ENCODE measurements at places on chromosomes 6 and 20.

- no peak for DNase-seq
These were observed 239.2 kb downstream of the KCNQ5 start for GRCh38 chr6:72861059-72861458.

GRCh38 chr6:165117121-165117520, 192.3 kb downstream of the C6orf118 start:
- DNase-seq, result no peak

- no peak for DNase-seq
These were observed 99.9 kb downstream of the NFATC2 start for GRCh38 chr20:51442602-51443001.

- DNase-seq, result no peak
These were observed 352.9 kb downstream of the ESR1 start for GRCh38 chr6:152160346-152160745.

- DNase-seq, result no peak
These were observed 758.3 kb downstream of the HDGFL1 start for GRCh38 chr6:23327621-23328020.

- no peak for DNase-seq
These were observed 591.4 kb downstream of the RNF144B start for GRCh38 chr6:18978337-18979128.

- no peak for DNase-seq
These were observed 2.0 kb upstream of the SLC17A3 start for GRCh38 chr6:25875926-25876602.

DNA sequence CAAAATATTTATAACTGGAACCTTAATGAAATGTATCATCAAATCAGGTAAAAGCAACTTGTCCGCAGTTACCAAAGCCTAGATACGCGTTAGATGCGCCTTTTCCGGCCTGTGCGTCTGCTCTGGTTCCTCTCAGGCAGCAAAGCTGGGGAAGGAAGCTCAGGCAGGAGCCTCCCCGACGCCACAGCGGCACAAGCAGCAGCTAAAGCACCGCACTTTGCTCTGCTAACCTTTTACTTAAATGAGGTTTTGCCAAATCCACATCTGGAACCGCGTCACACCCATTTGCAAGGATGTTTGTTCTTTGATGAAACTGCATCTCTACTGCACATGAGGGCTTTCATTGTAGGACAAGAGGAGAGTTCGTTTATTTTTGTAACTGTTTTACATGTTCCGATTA, 36.8 kb downstream of the THBS2 start:
- DNase-seq, result no peak

- no peak for DNase-seq
These were observed 26.3 kb downstream of the PM20D2 start for GRCh38 chr6:89172131-89172530.

GRCh38 chr6:44804546-44805159, 417.1 kb downstream of the CDC5L start:
- no peak for DNase-seq

DNA sequence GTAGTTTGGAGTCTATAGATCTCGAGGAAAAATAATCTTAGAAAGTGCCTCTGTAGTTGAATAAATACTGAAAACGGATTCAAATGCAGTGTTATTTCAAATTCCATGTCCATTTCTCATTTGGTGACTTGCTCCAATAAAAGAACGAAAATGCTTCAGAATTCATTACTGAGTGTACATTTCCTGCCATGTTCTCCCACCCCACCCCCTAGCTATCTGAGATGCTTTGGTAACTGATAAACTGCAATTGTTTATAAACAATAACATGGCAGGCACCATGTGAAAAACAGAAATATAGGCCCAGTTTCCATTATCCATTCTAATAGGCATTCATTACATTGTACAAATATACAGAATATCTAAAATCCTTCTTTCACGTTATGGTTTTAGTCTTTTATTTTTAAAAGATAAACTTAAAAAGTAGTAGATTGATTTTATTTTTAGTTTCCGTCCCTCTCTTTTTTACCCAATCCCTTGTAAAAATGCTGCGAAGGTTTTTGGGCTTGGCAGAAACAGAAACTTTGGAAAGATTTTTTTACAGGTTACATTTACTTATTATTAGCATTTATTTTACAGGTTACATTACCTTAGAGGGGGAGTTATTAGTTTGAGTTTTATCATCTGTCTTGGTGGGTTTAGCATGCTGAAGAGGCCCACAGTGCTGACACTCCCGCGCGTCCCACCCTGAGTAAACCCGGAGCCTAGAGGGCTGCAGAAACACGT, 1.5 kb downstream of the FAM162B start:
- no peak for DNase-seq

DNA sequence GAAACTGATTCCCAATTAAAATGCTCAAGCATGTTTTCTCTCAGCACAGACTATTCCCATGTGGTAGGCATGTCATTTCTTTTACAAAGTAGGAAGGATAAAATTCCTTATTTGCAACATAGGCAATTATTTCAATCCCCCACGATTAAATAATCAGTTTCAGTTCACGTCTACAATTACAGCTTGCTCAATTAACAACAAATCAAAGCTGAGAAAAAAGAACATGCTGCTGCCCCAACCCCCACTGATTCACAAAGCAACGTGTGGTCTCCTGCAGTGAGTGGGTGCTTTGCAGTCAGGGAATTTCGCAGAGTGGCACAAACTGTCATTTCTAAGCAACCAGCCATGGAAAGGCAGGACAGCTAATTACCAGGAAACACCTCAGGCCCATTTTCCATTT, 17.0 kb downstream of the RNASET2 start:
- DNase-seq, result no peak

DNA sequence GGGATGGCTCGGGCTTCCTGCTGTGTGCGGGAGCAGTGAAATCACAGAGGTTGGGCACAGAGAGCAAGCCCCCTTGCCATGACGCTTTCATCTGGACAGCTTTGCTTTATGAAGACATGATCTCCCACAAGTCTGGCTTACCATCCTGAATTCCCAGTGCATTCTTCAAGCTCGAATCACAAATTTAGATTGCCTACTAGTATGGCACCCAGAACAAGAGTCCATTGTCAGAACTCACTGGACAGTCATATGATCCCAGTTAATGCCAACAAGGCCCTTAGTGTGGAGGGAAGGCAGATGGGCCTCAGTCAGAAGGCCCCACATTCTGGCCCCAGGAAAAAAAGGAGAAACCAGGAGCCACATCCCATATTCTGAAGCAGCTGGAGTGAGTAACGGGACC, 147.3 kb upstream of the FOXQ1 start:
- DNase-seq, result no peak

- no peak for DNase-seq
These were observed 12.8 kb downstream of the NHSL1 start for GRCh38 chr6:138486249-138487101.

- DNase-seq, result no peak
These were observed 35.6 kb downstream of the SUN5 start for GRCh38 chr20:32968478-32969241.

DNA sequence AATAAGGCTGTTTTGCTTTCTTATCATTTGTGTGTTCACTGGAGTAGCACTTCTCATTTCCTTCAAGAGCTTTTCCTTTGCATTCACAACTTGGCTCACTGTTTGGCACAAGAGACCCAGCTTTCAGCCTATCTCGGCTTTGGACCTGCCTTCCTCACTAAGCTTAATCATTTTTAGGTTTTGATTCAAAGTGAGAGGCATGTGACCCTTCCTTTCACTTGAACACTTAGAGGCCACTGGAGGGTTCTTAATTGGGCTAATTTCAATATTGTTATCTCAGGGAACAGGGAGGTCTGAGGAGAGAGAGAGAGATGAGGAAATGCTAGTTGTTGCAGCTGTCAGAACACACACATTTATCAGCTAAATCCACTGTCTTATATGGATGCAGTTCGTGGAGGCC, 82.9 kb upstream of the SCAF8 start:
- no peak for DNase-seq

DNA sequence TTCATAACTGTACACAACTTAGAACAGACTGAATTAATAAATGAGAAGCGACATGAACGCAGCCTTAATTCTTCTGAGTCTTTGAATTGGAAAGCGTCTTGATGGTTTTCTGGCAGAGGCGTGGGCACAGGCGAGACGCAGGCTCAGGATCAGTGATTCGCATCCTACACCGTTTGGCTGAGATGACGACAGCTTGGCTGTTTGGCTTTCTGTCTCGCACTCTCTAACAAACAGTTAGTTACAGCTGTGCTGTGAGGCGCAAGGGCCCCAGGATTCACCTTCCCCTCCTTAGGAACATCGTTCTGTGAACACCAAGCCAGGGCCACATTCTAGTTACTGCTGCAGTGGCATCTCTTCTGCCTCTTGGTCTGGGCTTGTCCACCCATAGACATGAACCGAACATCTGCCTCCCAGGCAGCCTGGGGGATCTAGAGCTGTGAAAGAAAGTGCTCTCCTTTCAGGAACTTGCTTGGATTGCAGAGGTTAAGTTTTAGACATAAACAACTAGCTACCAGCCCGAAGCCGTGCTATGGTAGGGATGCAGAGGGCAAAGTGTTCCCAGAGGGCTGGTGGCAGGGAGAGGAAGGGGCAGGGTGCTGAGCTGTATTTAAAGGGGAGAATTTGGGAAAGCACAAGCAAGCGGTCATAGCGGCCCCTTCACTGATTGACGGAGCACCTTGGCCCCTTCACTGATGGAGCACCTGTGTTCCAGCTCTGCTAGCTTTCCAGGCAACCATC, 49.6 kb downstream of the TCP11 start:
- DNase-seq, result no peak

GRCh38 chr6:43748765-43749164, 21.2 kb upstream of the VEGFA start:
- DNase-seq, result no peak

DNA sequence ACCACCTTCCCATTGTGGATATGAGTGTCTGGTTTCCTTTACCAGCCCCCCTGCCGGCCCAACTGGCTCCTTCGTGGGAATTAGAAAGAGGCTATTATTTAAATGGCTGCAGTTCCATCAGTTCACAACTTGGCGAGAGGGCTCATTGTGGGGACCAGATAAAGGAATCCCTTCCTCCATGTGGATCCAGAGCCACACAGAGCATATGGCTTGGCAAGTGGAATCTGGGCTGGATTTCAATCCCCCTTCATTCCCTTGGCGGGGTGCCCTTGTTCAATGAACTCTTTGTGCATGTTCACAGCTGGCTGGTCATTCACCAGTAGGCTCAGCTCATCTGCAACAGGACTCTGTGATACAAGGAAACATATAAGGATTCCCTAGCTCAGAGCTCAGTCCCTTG, 140.6 kb downstream of the OPN5 start:
- no peak for DNase-seq

GRCh38 chr6:27836141-27836782, 75.9 kb downstream of the OR2B2 start:
- DNase-seq, result no peak

GRCh38 chr20:57902473-57902872, 192.7 kb upstream of the PMEPA1 start:
- DNase-seq, result no peak

- no peak for DNase-seq
These were observed 690 bp downstream of the NEU1 start for GRCh38 chr6:31861919-31862343.

GRCh38 chr6:130138116-130138908, 84.4 kb downstream of the SAMD3 start:
- DNase-seq, result no peak

- no peak for DNase-seq
These were observed 130.9 kb downstream of the MAP3K7 start for GRCh38 chr6:90456001-90456400.

DNA sequence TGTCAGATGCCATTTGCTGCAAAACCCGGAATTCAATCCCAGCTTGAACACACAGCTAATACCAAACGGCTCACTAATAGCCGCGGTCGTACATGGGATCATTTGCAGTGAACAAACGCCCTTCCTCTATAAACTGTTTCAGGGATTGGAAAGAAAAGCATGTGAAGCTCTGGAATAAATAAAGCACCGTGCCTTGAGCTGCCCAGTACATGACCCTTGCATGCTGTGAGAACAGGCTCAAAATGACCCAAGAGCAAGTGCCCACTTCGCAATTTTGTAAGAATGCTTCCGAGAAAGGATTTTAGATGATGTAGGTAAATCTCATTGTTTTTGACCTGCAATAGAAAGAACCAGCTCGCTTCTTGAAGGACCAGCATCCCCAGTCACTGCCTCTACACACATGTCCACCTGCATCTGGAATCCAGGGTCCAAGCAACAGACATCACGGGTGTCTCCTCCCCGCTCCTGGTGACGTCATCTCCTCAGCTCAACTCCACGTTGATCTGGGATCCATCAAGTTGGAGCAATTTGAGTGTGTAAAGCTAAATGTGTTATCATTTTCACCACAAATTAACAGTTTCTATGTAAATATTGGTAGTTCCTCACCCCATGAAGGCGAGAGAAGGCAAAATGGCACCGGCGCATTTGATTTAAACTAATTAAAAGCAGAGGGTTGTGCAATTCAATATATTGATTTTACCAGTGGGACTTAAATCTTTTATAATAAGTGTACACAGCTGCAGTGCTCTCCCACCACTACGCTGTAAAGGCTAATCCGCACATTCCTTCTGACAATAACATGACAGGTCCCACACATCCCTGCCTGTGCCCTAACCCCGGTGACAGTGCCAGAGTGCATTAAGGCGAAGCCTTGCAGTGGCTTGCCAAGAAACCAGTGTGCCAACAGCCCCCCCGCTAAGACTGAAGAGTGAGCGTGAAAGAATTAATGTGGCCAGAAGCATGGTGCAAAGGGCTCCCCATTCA, 6.2 kb downstream of the BMP7 start:
- no peak for DNase-seq

DNA sequence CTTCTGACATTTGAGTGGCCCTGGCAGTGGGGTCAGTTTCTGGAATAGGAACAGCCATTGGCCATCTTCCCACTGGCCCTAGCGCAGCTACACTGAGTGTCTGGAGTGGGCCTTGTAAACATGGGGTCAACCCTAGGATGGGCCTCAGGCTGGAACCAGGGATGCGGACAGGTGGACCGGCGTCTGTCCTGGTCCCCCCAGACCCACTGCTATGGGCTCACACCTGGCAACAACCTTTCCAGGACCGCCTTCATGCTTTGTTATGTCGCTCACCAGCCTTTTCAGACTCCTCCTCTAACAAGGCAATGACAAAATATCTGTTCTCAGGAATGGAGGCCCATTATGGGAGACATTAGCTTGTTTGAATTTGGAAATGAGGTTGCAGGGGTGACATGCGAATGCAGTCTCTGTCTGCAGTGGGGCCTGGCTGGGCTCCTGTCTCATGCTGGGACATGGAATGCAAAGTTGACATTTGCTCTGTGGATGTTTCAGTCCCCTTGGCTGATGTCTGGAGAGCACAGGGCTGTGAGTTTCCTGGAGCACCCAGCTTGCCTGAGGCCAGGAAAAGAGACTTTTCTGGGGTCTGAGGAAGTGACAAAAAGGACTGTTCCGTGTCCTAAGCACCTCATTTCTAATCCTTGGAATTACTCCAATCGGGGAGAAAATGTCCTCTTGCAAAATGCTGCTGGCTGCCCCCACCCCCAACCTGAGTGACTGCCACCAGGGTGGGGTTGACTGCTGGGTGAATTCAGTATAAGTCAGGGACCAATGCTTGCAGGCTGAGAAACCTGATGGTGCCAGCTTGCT, 98.7 kb upstream of the PMEPA1 start:
- no peak for DNase-seq

GRCh38 chr6:170046791-170047626, 243.9 kb downstream of the DLL1 start:
- DNase-seq, result no peak

Data from HEK293T (cell line).